ENCODE measurements at places on chromosomes 1 and 21.

GRCh38 chr1:219227360-219228057, 53.8 kb downstream of the LYPLAL1 start:
- DNase-seq: peak; percentile 16

DNA sequence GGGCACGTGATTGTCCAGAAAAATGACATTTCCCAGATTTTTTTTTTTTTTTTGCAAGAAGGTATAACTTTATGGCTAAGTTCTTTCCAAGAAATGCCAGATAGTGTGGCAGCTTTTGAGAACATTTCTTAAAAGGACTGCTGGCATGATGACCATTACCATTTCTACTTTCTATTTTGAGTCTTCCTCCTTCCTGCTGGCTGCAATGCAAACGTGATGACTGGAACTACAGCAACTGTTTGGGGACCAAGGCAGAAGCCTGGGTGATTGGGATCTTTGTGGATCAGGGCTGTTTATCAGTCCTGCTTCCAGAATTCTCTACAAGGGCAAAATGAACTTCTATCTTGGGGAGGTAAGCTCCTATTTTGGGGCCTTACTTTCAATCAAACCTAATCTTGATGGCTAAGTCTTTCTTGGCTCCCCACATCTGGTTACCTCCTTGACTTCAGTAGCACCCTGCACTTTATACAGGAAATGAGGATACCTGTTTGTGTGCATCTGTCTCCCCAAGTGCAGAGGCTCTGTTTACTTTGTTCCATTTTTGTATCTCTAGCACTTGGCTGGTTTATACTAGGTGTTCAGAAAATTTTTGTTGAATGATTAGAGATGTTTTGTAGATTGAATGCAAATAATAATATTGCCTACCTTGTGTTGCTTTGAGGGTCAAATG, 3.7 kb upstream of the DDX20 start:
- DNase-seq: no peak

GRCh38 chr1:219174460-219175211, 958 bp downstream of the LYPLAL1 start:
- peak; percentile 97 for DNase-seq

DNA sequence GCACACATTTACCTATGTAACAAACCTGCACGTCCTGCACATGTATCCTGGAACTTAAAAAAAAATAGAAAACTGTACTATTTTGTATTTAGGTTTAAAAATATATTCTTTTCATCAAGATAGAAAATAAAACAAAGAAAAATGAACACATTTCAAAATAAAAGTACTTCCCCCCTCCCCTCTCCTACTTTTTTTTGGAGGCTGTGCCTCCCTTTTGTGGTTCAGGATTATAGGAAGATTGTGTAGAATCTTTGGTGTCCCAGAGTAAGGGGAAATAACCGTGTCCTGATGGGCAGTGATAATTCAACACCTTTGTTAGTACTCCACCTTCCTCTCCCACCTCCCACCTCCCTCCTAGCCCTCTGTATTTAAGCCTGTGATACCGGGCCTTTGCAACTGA, 40.1 kb downstream of the TRIM62 start:
- DNase-seq: no peak

DNA sequence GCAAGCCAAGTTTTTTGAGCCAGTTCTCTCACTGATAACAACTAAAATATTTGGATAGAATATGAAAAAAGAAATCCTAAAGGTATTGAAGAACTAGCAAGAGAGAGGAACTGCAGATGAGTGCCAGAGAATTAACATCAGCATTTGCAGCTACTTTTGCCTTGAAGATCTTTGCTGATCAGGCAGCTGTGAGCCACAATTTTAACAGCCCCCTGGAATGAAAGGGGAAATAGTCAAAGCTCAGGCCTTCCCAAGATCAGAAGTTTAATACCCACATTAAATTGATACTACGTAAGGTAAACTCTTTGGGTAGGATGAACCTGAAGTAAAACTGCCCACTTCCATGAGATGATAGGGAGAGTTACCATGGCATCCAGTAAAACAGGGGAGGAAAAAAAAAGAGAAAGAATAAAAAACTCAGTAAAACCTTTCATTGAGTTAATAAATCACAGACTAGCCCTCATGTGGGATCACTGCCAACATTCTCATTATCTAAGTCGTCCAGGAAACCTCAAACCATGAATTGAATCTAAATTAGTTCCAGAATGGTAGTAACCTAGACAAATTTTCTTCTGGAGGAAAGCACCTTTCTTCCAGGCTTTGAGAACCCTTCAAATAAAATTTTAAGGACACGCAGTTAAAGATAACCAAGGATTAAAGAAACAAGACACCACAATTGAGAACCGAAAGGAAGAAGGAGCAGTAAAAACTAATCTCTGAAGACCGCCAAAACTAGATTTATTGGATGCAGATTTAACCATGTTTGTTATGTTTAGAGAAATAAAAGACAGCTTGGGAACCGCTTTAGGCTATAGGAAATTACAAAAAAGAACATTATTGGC, 28.3 kb downstream of the SCP2 start:
- DNase-seq: peak; percentile 80

Measured in iris pigment epithelial cell (primary cell).